ENCODE measurements at places on chromosomes 3 and 15.

DNA sequence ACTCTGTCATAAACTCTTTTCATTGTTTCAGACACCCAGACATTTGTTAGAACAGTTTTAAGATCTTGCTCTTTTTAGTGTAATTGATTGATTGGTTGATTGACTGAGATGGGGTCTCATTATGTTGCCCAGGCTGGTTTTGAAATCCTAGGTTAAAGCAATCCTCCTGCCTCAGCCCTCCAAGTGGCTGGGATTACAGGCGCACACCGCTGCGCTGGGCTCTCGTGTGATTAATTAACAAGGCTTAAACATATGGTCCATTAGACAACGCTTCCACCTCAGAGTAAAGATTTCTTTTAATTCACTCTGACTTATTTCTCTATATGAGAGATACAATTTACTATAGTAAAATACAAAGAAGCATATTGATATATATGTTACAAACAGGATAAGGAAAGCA lies 114.0 kb upstream of the C2CD4B start:
- DNase-seq, result no peak

DNA sequence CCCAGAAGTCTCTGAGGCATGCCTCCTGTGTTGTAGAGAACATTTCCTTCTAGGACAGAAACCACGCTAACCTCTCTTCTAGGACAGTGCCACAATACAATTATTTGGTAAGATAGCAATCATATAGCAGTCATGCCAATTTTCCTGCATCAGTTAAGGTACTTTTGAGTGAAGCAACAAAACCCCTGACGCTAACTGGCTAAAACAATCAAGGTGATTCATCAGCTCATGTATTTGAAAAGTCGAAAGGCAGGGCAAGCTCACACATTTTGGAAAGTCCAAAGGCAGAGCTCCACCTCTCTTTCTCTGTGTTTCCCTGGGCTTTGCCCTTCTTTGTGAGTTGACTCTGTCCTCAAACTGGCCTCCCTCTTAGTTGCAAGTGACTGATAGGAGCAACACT lies 10.1 kb downstream of the TERC start:
- no peak for DNase-seq

DNA sequence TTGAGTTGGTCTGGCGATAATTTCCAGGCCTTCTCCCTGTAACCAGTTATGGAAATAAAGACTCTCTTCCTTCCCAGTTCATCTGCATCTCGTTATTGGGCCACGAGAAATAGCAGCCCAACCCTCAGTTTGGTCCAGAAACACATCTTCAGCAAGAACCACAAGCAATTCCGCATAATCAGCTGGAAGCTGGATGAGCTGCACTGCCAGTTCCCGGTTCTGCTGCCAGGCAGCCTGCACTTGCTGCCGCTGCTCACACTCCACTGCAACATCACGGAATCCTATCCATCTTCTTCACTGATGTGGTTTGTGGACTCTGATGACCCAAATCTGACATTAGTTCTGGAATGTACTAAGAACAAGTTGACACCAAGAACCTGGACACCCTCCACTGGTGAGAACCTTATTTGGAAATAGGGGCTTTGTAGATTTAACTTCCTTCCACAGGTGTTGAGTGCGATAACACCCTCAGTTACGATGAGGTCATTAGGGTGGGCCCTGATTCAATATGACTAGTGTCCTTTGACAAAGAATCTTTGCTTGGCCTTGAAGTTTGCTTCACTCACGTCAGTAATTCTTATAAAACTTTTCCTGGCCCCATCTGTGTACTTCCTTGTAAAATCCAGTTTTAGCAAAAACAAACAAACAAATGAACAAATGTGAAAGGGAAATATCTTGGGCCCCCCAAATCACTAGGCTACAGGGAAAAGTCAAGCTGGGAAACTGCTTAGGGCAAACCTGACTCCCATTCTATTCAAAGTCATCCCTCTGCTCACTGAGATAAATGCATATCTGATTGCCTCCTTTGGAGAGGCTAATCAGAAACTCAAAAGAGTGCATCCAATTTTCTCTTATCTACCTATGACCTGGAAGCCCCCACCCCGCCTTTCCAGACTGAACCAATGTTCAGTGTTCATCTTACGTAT lies 221.9 kb upstream of the PROK2 start:
- no peak for DNase-seq

GRCh38 chr3:18870642-18871041 lies 277.7 kb upstream of the KCNH8 start:
- DNase-seq, result no peak

DNA sequence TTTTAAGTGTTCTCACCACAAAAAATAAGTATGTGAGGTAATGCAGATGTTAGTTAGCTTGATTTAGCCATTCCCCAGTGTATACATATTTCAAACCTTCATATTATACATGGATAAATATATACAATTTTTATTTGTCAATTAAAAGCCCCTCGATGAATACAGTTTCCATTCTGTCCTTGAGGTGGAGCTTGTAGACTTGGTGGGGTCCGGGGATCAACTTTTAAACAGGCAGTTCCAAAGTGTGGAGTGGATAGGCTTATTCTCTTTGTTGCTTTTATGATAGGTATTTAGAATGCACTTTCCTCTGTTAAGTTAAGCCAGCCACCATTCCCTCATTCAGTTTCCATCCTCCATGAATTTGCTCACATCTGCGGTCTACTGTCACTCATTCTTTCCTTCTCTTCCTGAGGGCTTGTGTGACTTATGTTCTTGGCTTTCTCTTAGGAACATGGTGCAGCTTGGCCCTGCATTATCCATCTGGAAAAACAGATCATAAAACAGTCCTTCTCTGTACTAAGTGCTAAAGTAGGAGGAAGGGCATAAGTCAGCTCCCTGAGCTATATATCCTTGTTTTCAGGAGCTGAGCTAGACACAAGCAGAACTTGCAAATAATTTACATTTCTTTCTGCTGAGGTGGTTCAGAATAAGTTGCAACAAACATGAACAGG lies 149.1 kb downstream of the NFKBIZ start:
- no peak for DNase-seq

GRCh38 chr3:194893121-194893987 lies 207.7 kb downstream of the FAM43A start:
- no peak for DNase-seq

DNA sequence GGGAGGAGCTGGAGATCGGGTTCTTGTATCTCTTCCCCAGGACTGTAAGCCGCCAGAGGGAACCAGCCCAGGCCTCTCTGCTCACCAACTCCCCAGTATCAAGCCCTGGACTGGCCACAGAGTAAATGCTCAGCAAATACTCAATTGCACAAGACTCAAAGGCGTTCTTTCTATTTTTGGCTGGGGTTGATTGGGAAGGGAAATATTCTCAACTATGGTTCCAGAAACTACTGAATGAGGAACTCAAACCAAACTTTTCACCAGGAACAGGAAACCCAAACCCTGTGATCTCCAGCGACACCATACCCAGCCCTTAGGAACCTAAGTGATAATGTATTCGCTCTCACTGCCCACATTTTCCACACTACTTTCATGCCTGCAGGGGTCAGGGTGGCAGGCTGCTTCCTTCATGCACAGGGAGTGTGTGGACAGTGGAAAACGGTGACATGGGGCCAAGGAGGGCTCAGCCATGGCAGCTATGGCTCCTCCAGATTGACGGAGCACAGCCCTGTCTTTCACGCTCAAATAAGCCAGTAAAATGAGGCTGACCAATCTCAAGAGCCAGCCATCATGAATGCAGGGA lies 124.7 kb upstream of the RAD18 start:
- DNase-seq, result no peak

GRCh38 chr3:108450444-108450843 lies 60.0 kb downstream of the MYH15 start:
- DNase-seq, result no peak

- no peak for DNase-seq
Measured at GRCh38 chr3:20146301-20146700, 39.7 kb downstream of the SGO1 start.

DNA sequence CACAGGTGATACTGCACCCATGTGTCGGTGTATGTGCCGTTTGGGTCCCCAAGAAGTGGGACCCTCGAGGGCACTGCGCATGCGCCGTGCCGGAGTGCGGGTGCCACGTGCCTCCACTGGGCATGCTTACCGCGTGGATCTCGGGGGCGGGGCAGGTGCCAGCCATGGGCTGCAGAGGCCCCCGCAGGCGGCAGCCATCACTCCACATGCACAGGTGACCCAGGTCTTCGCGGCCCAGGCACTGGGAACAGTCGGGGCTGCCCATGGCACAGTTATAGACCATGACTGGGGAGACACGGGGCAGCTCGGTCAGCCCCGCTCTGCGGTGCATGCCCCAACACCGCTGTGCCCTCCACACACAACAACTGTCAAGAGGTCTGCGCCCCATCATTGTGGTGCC lies 31.2 kb downstream of the H1-8 start:
- no peak for DNase-seq

GRCh38 chr15:71761649-71762048 lies 48.7 kb upstream of the NR2E3 start:
- DNase-seq, result no peak

- peak; percentile 80 for DNase-seq
Measured at GRCh38 chr15:90071220-90071807, 31.0 kb downstream of the IDH2 start.

DNA sequence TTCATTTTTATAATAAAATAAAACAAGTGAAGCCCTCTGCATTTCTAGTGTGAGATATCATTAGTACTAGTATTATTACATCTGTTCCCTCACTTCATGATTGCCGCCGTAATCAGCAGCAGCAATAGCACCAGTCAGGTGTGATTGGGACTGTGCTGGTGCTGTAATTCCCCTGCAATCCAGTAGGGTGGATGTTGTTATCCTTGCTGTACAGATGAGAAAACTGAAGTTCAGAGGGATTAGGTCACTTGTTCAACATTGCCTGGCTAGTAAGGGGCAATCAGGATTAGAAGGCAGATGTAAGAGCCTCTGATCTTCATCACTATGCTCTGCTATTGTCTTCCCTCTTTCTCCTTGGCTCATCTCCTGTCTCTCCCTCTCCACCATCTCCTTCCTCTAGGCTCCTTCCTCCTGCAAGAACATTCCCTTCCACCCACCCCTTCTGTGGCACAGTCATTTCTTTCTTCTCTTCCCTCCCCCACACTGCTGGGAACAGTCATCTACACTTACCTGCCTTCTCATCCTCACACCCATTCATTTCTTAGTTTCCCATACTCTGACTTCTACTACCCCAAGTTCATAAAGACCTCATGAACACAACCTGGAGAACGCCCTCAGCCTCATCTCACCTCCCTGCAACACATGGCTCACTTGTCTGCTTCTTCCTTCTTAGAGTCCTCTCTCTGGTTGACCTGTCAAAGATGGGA lies 29.7 kb downstream of the CRYGS start:
- DNase-seq, result no peak

GRCh38 chr3:123686251-123686650 lies 101.4 kb upstream of the HACD2 start:
- DNase-seq, result no peak

- DNase-seq, result no peak
Measured at GRCh38 chr3:51716805-51717204, 9.9 kb downstream of the GRM2 start.

DNA sequence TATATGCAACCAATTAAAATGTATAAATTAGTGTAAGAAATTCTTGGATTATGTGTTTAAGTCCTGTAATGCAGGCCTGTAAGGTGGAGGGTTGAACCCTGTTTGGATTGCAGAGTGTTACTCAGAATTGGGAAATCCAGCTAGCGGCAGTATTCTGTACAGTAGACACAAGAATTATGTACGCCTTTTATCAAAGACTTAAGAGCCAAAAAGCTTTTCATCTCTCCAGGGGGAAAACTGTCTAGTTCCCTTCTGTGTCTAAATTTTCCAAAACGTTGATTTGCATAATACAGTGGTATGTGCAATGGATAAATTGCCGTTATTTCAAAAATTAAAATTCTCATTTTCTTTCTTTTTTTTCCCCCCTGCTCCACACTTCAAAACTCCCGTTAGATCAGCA lies 65.4 kb upstream of the ACAD9 start:
- DNase-seq, result no peak

- DNase-seq, result no peak
Measured at GRCh38 chr15:53588773-53589172, 170.7 kb downstream of the WDR72 start.

- no peak for DNase-seq
Measured at GRCh38 chr3:105615814-105616213, 249.1 kb downstream of the ALCAM start.

GRCh38 chr15:89328398-89329254 lies 6.0 kb downstream of the POLG start:
- no peak for DNase-seq

GRCh38 chr15:60620708-60621107 lies 141.8 kb upstream of the ICE2 start:
- DNase-seq, result no peak

DNA sequence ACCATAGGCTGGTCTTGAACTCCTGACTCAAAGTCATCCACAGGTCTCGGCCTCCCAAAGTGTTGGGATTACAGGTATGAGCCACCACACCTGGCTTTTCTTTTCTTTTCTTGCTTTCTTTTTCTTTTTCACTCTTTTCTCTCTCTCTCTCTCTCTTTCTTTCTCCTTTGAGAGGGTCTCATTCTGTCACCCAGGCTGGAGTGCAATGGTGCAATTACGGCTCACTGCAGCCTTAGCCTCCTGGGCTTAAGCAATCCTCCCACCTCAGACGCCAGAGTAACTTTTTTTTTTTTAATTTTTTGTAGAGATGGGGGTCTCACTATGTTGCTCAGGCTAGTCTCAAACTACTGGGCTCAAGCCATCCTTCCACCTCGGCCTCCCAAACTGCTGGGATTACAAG lies 133.1 kb upstream of the UBE2E1 start:
- DNase-seq, result no peak

DNA sequence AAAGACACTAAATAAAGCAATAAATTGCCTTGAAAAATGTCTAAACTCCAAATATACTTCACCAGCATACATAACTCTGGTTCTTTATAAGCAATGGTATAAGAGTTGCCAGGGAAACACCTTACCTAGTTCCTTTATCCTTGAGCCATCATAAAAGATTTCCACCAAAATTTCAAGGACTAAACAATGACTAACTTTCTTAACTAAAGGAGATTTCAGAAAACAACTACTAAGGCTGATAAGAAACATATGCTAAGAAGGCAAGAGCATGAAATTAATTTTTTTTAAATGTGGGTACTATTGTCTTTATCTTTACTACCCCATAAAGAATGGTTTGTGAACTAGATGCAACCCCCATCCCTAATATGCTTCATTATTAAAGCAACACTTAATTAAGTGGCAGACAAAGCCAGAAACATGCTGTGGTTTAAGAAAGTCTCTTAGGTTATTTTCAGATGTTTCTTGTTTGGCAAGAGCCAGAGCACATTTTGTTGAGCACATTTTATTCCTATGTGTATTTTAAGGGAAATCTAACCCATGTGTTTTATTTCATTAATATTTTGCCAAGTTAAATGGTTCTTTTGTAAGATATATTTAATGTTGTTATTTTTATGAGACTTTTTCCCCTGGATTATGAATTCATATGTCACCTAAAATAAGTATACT lies 17.4 kb upstream of the VEPH1 start:
- no peak for DNase-seq

- no peak for DNase-seq
Measured at GRCh38 chr15:101781928-101782327, 21.4 kb upstream of the OR4F6 start.

GRCh38 chr3:177538750-177539730 lies 341.8 kb upstream of the TBL1XR1 start:
- DNase-seq, result peak; percentile 57
